Activated T-cell treated with anti-CD3 and anti-CD28 coated beads for 48 hours (primary cell): ENCODE measurements at places on chromosomes 5 and 9.

GRCh38 chr5:170619869-170620268 is 116.0 kb downstream of the KCNIP1 start:
- no peak for DNase-seq

- no peak for DNase-seq
Measured at GRCh38 chr9:87682618-87683017, 43.3 kb upstream of the CTSL start.

GRCh38 chr9:26243726-26244125 is 565.5 kb upstream of the TUSC1 start:
- DNase-seq, result no peak

DNA sequence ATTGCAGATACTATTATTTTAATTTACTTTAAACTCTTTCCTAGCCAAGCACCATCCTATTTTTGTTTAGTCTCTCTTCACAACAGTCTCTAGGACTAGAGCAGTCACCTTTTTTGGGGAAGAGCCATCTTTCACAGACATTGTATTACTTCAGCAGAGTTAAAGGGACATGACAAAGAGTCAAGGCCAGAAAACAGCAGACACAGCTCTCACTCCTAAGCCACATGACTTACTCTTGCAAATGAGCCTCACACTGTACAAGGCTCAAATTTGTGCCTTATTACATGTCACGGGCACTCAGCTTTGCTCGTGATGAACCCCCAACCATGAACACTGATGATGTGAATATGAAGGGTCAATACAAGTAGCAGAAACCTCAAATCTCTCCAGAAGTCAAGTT is 104.3 kb downstream of the ZNF608 start:
- DNase-seq, result no peak

DNA sequence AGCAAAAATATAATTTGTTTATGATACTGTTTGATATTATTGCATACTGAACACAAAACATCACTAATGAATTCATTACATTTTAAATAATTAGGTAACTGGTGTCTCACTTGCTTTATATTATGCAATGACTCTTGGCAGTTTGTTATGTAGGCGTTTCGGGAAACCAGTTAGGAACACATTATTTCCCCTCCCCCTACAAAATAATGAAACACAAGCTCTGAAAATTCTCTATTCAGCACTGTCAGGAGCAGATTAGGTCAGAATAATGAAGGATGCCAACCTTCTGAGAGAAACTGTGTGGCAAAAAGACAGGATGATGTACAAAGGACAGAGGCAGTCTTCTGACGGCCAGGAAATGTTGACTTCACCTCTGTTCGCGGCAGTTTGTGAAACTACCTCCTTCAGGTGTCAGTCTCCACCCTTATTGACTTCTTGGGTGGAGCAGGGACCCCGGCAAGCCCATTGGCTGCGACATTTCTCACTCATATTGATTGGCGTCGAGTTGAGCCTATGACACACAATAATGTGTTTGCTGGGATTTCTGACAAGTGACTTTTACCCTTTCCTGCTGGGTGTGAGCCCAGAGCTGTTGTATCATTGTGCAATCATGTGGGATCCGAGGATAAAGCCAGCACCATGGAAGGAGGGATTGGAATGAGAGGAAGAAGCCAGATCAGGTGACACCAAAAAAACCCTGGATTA is 33.9 kb downstream of the SH3PXD2B start:
- DNase-seq, result no peak

GRCh38 chr9:88076286-88077070 is 61.8 kb downstream of the SPATA31C2 start:
- peak; percentile 41 for DNase-seq

- DNase-seq, result no peak
Measured at GRCh38 chr5:6395621-6396020, 17.3 kb upstream of the MED10 start.

- DNase-seq, result no peak
Measured at GRCh38 chr5:55180016-55180415, 7.0 kb upstream of the CDC20B start.
